ENCODE measurements at places on chromosomes 3 and 15.
A peak's percentile ranks its signal among the peaks of the same experiment; 100 is the strongest.

DNA sequence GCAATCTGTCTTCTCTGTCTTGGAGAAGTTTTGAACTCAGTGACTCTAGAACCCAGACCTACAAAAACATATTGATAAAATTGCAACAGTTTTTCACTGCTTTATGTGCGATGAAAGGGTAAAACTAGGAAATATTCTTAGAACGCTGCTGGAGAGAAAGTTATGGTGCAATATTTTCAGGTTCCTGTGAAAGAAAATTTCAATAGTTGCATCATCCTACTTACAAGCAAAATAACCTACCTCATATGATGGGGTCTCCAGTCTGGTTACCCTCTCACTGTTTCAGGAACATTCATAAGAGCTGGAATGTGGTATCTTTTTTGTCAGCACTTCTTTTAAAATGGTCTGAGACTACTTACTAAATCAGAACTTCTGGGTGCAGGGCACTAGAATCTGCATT lies 27.1 kb downstream of the GATM start:
- no peak for DNase-seq

- DNase-seq: no peak
Measured at GRCh38 chr3:156633335-156633734, 41.1 kb upstream of the TIPARP start.

- no peak for DNase-seq
Measured at GRCh38 chr3:123286308-123287023, 84.7 kb downstream of the SEC22A start.

DNA sequence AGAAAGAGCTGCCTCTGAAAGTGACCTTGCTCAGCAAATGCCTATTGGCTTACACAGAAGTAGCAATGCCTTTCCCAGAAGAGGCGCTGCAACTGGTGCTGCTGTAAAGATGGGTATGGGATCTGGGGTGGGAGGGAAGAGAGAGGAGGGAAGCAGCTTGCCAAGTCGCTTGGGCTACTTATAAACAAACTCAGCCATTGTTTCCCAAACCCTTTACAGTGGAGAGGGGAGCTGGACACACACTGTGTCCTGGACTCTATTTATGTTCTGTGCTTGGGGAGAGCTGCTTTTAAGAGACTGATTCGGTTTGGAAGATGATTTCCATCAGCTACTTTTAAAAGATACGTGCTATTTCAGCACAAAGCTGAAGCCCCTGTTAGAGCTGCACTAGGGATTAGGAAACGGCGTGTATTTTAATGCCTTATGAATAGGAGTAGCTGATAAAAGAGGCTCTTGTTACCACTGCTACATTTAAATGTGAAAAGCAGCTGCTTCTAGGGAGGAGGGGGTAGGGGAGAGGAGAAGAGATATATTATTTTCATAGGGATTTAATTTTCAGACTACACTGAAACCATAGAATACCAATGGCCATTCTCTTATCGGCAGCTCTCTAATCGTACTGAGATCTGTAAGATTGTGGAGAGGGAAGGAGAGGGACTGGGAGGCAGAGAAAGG lies 440.6 kb downstream of the MCTP2 start:
- peak; percentile 82 for DNase-seq

- no peak for DNase-seq
Measured at GRCh38 chr3:141111364-141112155, 60.4 kb downstream of the SPSB4 start.

GRCh38 chr3:100719136-100719535 lies 9.8 kb downstream of the TFG start:
- DNase-seq: no peak

- DNase-seq: no peak
Measured at GRCh38 chr15:32739522-32740063, 21.8 kb downstream of the GREM1 start.

DNA sequence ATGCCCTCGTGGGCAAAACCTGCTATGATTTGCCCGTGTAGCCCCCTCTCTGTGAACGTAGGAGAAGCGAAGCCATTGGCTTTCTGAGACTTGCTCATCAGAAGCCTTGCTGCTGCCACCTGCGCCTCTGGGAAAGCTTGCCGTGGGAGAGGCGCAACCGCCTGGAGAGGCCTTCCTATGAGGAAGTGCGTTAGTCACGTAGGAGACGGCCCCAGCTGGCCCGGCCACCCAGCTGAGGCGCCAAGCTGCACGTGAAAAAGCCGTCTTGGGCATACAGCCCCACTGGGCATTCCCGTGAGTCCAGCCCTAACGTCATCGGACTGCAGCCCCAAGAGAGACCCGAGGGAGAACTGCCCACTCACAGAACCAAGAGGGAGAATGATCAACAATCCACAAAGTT lies 49.1 kb upstream of the TJP1 start:
- no peak for DNase-seq

- DNase-seq: no peak
Measured at GRCh38 chr15:31237043-31237324, 89.7 kb upstream of the KLF13 start.

DNA sequence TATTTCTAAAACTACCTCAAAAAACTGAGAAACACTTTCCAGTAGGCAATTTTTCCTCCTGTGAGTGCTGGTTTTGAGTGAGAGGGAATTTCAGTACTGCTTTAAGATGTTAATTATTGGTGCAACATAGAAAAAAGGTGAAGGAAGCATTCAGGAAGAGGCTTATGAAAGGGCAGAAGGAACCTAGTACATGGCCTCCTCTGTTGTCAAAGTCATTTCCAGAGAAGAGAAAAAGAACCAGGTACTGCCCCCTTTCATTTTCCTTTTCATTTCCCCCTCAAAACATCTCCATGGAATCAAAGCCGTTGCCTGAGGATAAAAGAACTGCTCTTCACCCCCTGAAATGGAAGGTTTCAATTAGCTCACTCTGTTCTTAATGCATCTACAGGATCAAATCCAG lies 19.8 kb downstream of the RARRES1 start:
- no peak for DNase-seq

GRCh38 chr3:184593220-184593927 lies 31.8 kb downstream of the EPHB3 start:
- DNase-seq: no peak

GRCh38 chr3:194854206-194854605 lies 168.5 kb downstream of the FAM43A start:
- no peak for DNase-seq

DNA sequence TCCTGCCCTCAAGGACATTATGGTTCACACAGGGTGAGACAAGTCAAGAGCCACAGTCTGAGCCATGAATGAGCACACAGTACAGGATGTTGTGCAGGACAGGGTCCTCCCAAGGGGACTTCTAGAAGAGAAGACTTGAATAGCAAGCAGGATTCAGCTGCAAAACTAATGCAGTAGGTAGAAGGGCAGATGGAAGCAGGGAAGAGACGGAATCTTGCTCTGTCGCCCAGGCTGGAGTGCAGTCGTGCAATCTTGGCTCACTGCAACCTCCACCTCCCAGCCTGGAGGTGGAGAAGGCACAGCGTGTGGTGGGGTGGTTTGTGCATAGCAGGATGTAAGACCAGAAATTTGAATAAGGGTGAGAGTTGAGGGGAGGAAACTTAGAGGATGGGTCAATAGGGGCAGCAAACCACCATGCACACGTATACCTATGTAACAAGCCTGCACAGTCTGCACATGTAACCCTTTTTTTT lies 8.0 kb downstream of the BCL2L10 start:
- DNase-seq: no peak
